Amygdala (tissue), 56 donors: ENCODE measurements at places on chromosomes 4 and X.

DNA sequence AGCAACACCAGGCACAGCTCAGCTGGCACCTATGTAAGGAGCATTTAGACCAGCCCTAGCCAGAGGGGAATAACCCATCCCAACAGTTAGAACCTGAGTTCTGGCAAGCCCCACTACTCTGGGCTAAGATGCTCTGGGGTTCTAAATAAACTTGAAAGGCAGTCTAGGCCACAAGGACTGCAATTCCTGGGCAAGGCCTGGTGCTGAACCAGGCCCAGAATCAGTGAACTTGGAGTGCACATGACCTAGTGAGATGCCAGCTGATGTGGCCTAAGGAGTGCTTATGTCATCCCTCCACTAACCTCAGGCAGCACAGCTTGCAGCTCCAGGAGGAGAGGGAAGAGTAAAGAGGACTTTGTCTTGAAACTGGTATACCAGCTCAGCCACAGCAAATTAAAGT, 7.6 kb upstream of the PRRG3 start:
- DNase-seq = no peak

DNA sequence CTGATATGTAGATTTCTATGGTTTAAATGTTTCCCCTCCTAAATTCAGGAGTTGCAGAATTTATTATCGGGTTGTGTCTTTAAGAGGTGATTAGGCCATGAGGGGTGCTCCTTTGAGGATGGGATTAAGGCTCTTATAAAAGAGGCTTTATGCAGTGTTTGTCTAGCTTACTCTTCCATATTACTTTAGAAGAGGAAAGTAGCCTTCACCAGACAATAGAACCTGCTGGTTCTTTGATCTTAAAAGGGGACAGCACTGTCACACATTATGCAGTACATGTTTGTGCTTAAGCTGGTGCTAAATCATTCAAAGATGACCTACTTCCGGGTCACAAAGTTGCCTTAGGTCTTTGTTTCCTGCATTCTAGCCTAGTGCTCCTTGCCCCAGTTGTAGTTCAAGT, 81.0 kb downstream of the CPXCR1 start:
- DNase-seq = no peak

- peak; percentile 58 for DNase-seq
Observed at GRCh38 chr4:76087007-76087769, 12.7 kb downstream of the ART3 start.

GRCh38 chr4:44756559-44756958, 30.2 kb upstream of the GNPDA2 start:
- DNase-seq = no peak

DNA sequence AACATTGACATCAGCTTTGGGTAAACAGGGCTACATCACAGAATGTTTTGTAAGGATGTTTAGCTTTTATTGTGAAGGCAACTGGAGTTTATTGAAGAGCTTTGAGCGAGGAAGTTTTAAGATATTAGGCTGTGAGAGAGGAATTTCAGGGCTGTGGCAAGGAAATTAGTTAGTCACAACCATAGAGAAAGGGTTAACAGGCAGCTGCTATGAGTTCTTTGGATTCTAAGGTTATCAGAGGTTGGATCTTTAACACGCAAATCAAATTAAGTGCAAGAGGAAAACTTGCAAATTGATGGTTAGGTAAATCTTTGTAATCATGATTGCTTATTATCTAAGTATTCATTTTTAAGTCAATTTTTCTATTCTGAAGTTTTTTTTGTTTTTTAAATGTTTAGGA, 156.0 kb downstream of the UGT8 start:
- no peak for DNase-seq

DNA sequence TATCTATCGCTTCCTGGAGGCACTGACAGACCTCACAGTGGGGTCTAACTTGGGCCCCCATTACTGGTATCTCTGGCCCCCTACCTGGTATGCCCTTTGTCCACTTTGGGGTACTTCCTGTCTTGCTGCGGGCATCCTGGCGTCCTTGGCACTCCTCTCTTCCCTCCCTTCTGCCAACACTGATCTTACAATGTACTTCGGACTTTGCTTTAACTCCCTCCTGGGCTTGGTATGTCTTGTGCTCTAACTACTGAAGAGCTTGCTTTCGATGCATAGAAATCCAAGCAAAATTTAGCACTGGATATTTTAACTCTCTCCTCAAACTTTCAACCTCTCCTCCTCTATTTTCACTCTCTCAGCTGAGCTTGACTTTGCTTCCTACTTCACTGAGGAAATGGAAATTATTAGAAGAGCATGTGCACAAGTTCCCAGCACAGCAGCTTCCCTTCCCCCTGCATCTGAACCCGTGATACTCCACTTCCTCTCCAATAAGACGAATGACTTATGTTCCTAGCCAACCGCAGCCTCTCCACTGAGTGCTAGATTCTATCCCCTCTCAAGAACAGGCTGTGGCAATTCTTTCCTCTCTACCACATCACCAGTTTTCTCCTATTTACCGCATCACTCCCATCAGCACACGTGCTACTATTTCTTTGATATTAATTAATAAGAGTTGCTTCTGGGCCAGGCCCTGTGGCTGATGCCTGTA, 52.9 kb downstream of the SUPT20HL2 start:
- no peak for DNase-seq

DNA sequence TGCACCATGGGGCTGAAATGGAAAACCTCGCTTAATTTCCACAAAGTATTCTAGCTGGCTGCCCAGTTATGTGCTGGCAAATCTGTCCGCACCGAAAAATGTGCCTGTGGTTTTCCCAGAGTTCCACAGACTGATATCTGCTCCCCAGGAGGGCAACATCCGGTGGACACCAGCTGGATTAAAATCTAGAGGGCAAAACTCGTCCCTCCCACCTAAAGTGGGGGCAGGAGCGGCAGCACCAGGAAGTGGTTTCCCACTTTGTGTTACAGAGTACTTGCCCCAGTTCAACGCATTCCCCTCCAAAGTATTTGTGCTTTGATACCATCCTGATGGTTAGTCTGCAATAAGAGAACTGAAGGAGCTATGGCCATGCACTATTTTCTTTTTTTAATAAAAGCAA, 187.6 kb downstream of the TSPAN5 start:
- no peak for DNase-seq

DNA sequence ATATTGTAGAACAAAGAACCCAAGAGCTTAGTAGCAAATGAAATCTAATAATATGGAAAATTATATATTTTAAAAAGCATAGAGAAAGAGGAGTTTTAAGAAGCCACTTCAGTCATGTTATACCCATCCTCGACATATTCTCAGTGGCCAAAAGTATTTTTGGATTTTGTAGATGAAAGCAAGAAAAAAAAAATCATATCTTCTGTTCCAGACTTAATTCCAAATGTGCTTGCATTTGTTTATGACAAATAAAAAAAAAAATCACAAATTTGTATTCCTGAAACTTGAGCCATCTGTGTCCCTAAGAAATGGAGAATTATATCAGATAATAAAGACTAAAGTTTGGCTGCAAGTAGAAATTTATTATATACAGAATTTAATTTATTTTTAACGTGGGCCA, 1482.4 kb upstream of the PABPC4L start:
- DNase-seq = no peak

DNA sequence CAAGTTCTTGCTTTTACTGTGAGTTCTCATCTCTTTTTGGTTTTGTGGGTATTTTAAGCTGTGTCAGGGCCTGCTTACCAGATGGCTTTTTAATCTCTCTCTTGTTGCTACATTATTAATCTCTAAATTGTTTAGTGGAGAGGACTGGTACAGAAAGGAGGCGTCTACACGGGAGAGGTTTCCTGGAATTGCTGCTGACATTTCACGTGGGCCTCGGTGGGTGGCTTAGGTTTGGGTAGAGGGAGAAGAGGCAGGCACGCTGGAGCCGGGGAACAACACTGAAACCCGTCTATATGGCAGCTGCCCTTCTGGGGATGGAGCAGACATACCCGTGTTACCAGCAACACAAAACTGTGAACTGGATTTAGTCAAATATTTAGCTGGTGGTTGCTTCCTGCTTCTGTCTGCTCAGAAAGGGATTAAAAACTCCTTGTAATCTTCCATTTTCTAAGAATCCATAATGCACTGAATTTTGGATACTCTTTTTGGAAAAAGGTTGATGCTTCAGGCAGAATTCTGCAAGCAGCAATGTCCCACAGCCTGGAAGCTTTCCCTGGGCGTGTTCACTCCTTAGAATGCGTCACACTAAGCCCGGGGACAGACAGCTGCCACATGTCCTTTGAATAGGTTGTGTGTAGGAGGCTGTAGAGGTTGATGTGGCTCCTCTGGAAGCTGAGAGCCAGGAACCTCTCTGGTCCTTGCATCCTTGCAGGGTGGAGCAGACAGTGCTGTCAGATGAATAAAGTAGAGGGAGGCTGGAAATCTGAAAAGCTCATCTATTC, 199.8 kb upstream of the GATB start:
- DNase-seq = no peak

DNA sequence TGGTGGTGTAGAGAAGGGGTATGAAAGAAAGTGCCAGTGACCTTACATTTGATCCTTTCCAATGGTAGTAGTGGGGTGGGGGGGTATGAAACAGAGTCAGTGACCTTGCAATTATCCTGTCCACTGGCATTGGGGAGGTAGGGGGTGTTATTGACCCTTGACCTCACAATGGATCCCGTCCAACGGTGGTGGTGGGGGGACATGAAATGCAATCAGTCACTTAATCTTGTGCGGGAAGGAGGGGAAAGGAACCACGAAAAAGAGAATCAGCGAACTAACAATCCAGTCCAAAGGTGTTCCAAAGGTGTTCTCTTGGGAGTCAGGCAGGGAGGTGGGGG, 619 bp upstream of the PDK3 start:
- DNase-seq = no peak

- no peak for DNase-seq
Observed at GRCh38 chr4:154739111-154739510, 4.7 kb upstream of the LRAT start.

- no peak for DNase-seq
Observed at GRCh38 chr4:10082047-10082446, 34.6 kb downstream of the WDR1 start.

GRCh38 chrX:72120837-72121236, 10.9 kb downstream of the RTL5 start:
- DNase-seq = no peak

GRCh38 chr4:21763855-21764254, 184.7 kb downstream of the KCNIP4 start:
- DNase-seq = no peak

DNA sequence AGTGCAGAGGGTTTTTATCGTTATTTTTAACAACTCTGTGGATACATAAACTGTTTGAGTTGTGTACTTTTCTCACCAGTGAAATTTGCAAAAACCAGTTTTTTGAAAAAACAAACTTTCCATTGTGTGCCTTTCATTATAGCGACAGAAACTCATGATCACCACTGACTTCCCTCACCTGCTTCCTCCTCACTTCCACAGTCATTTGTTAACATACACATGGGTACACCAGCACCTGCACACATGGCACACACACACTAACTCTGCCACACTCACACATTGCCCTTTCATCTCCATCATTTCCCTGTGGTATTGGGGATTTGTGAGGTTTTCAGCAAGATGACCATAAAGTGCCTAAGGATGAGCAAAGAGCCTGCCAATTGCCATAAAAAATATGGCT, 20.6 kb downstream of the CLDN22 start:
- no peak for DNase-seq

GRCh38 chr4:157043131-157043530, 32.8 kb upstream of the GLRB start:
- no peak for DNase-seq

GRCh38 chr4:123361195-123361861, 35.3 kb upstream of the SPRY1 start:
- DNase-seq = no peak

- no peak for DNase-seq
Observed at GRCh38 chrX:131081772-131082740, 23.9 kb downstream of the ARHGAP36 start.

DNA sequence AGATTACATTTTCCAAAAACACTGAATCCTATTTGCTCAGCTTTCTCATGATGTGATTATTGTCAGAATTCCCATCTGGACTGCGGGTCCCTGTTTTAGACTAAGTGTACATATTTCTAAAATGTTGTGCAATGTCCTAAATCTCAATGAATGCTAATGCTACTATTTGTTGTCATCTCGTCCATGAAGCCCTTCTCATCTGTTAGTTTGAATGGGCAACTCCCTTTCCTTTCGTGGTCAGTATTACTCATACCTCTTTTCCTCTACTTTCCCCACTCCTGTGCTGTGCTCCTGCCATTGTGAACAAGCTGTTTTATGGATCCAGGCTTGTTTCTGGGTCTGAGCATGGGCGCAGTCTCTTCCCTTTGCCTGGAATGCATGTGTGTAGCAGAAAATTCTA, 91.0 kb downstream of the MID1 start:
- DNase-seq = no peak

GRCh38 chrX:24241822-24242648, 71.8 kb downstream of the SUPT20HL2 start:
- DNase-seq = no peak

GRCh38 chr4:7770224-7771050, 169.2 kb downstream of the AFAP1 start:
- DNase-seq = no peak
